ENCODE measurements at places on chromosomes 11 and 22. TPM values are rescaled to one million over a fixed set of nuclear protein-coding genes. Genes with fewer than 3 reads are reported as not detected.

Gene PNPLA5
- total RNA-seq = not detected

Gene MCAM
- 4.8 TPM for total RNA-seq

Gene GNAZ
- 2.1 TPM for total RNA-seq

Gene MPZL2
- 7.8 TPM for total RNA-seq

Gene CBLIF
- not detected for total RNA-seq

Gene BRD1
- 29.1 TPM for total RNA-seq

Gene GCAT
- total RNA-seq = 11.7 TPM

Gene SMIM38
- total RNA-seq = 0.94 TPM

Gene HSD17B12
- total RNA-seq = 39.9 TPM

Gene SEPTIN3
- 0.36 TPM for total RNA-seq

Gene DDIAS
- 28.5 TPM for total RNA-seq

Gene POTEH
- not detected for total RNA-seq

Gene APOL5
- not detected for total RNA-seq

Gene GAS2L1
- 0.46 TPM for total RNA-seq

Gene CBX6
- total RNA-seq = 166 TPM

Gene LSP1
- total RNA-seq = 254 TPM

Gene GALNT18
- total RNA-seq = 3.6 TPM

Gene LRRC32
- 5.4 TPM for total RNA-seq

Measured in activated CD8-positive, alpha-beta memory T cell treated with anti-CD3 and anti-CD28 coated beads for 36 hours (primary cell).